Dorsolateral prefrontal cortex (tissue), 122 donors: ENCODE measurements at places on chromosomes 4 and X.

DNA sequence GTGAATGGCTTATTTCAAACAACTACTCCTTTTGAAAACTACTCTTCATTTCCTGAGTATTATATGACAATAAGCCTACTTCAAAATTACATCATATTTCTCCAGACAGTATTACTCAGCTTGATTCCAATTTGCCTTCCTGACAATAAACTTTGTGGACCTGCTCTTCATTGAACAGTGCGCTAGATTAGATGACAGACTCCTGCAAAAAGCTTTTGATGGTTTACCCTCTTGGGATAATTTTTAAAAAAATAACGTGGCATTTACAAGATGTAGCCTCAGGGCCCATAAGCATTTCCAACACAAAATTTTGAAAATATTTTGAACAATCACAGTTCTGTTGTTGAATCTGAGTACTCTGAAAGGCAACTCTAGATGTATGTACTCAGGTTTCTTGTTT lies 25.9 kb downstream of the MGAT4D start:
- no peak for DNase-seq

DNA sequence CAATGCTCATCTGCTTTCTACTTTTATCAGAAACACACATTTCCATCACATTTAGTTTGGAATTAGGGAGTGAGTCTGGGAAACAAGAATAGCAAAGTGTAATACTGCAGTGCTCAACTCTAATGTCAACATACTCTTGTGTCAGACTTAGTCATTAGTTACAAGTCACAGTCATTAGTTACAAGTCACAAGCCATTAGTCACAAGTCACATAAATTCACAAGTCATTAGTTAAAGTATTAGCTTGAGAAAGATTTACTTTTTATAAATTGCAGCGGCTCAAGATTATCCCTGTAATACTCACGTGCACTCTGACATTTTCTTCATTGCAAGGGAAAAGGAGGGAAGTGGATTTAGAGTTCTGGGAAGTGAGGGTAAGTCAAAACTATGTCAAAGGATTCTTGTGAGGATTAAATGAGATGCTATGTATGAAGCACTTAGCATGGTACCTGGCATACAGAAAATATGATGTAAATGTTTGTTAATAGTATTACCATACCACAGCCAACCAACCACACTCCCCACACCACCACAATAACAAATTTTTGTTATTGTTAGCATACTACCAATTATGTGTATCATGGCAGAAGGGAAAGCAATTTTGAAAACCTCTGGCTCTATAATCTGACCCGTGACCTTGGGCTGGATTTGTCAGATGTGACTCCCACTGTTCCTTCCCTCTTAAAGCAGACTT lies 116.6 kb downstream of the ARHGAP24 start:
- DNase-seq = no peak

DNA sequence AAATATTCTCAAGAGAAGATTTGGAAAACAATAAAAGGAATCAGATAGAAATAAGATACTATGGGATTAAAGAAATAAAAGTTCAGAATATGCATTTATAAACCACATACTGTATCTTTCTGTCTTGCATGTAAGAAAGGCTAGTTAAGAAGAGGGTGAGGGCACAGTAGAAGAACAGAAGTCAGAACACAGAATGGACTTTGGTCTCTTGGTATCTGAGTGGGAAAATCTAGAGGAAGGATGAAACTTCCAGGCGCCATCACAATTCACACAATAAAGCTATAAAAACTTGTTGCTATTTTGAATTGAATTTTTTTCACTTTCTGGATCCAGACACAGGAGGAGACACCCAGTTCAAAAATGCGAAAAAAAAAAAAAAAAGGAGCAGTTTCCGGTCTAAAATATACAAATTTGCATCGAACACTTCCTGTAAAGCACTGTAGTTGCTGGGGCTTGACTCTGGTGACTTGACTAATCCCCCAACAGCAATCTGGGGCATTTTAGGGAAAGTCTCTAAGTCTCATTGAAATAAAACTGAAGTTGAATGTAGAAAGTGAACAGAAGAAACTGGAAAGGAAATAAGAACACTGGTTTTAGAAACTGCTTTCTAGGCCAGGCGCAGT lies 8.1 kb upstream of the NAAA start:
- no peak for DNase-seq

- no peak for DNase-seq
These were observed 22.7 kb upstream of the OGT start for GRCh38 chrX:71510161-71510560.

DNA sequence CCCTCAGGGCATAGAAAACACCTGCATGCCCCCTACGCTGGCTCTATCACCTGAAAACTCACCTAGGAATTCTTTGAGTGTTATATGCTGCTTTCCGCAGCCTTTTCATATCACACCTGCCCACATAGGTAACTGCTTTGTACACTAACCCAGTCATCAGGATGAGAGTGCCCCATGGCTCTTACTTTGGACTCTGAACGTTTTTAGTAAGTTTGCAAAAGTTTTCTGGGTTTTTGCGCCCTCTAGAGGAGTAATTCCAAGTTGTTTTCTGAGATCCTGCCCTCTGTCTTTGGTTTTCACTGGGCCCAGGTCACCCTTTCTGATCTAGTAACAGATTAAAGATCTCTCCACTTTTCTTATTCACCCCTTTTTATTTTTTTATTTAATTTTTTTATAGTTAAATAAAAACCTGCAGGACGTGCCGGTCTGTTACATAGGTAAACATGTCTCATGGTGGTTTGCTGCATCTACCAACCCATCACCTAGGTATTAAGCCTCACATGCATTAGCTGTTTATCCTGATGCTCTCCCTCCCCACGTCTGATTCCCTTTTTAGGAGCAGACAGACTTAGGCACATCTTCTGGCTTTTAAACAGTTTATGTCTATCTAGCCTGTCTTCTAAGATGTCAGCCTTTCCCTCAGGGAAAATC lies 139.2 kb downstream of the NWD2 start:
- DNase-seq = no peak

- DNase-seq = no peak
These were observed 14.2 kb downstream of the IQCM start for GRCh38 chr4:149801416-149801815.

- no peak for DNase-seq
These were observed 188.3 kb downstream of the RASL11B start for GRCh38 chr4:53050361-53050774.

DNA sequence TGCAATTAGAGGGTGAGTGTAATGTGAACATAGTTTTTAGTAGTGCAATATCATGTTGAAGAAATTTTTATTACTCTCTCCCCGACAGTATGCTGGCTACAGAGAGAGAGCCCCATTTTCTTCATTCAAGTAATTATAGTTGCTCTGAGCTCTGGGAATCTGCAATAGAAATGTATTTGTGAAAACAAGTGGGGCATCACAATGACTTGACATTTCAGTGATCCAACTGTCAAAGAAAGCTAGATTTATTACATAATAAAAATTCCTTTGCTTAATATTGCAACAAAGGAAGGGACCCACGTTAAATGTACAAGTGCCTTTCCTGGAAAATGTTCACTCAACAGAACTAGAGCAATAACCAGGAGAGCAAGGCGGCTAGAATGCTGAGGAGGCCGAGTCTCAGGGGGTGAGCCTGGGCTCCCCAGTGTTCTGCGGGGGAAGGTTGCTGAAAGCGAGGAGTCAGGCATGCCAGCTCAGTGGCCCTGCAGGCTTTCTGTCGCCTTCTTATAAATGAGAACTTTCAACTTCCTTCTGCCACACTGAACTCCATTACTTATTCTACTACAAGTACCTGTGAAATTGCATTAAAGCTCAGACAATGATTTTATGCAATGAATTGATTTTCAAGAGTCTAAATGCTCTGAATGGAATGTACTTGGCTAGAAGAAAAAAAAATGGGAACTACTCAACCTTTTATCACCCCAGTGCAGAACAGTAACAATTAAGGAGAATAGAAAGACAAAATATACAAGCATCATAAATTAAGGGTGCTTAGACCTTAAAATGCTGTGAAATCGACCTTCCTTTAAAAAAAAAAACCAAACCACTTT lies 476.4 kb downstream of the AFF2 start:
- no peak for DNase-seq

- DNase-seq = no peak
These were observed 92.1 kb upstream of the WDFY3 start for GRCh38 chr4:85058551-85058950.

- DNase-seq = no peak
These were observed 41.9 kb downstream of the HADH start for GRCh38 chr4:108031427-108032083.

GRCh38 chr4:47359891-47360290 lies 103.6 kb downstream of the COMMD8 start:
- no peak for DNase-seq

GRCh38 chr4:86493460-86493859 lies 100.7 kb upstream of the PTPN13 start:
- no peak for DNase-seq

DNA sequence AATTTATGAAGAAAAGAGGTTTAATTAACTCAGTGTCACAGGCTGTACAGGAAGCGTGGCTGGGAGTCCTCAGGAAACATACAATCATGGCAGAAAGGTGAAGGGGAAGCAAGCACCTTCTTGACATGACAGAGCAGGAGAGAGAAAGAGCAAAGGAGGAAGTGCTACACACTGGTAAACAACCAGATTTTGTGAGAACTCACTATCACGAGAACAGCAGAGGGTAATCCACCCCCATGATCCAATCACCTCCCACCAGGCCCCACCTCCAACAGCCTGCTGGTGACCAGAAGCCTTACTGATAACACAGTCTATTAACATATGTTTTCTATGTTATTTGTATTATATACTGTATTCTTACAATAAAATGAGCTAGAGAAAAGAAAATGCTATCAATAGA lies 254.8 kb downstream of the PCDH10 start:
- DNase-seq = no peak

GRCh38 chr4:14636563-14636962 lies 365.7 kb upstream of the CPEB2 start:
- DNase-seq = no peak

DNA sequence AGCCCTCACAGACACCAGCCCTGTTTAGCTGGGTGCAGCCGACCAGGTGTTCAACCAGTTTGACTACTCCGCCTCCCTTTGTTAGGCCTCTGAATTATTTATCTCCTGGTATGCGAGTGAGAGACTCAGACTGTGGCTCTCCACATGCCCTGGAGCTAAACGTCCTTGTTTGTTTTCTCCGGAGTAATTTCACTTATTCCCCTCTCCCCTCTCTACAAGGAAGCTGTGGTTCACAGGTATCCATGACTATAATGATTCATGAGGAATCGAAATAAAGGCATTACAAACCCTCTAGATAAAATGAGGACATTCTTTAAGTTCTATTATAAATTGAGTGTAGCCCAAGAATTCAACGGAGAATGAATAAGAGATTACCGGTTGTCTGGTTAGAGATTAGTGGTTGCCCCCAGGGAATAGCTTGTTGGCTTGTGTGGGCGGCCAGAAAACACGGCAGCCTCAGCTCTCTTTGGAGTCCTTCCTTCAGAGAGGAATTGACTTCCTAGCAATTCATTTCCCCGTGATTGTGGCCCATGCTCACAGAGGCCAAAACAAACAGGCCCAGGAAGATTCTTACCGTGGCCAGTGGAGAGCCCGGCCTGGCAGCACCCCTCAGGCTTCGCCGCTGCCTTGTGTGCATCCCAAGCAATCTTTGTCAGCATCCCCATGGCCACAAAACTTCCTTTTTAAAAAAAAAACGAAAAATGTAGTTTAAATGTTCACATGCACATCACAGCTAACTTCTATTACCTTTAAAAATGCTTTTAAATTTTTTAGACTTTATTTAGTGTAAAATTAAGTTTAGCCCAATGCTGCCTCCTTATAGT lies 60.2 kb upstream of the CBR4 start:
- DNase-seq = no peak

DNA sequence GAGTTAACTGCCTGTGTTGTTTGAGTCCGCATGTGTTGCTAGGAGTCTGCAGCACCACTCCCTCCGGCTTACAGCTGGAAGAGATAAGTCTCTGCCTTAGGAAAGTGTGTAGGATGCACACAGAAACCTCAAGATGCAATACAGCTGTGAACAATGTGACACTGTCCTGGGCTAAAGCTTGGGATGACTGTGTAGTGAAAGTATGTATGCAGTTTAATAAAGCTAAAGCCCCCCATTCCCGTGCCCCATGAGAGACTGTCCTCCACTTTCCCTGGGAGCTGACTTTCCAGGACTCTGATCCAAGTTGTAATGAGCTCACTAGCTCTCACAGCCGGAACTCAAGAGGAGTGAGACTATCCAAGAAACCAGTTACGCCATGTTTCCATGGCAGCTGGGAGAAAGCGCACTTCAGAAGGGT lies 156.6 kb upstream of the FTHL17 start:
- no peak for DNase-seq

GRCh38 chr4:183588169-183588675 lies 70.8 kb downstream of the RWDD4 start:
- no peak for DNase-seq

DNA sequence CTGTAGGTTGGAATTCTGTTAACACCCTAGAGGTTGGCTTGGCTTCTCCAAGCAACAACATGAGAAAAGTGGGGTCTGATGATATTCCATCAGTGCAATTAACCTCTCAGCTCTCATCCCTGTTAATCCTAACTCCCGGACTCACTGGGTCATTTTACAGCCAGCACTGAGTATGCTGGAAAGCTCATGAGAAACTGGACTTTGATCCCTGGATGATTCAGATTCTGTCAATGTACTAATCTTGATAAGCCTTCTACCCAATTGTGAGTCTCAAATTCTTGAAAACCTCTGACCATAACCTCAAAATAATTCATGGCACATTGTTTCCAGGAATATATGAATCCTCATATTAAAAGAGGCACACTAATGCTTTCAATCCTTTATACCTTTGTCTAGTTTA lies 244.3 kb upstream of the DCAF8L1 start:
- DNase-seq = no peak

DNA sequence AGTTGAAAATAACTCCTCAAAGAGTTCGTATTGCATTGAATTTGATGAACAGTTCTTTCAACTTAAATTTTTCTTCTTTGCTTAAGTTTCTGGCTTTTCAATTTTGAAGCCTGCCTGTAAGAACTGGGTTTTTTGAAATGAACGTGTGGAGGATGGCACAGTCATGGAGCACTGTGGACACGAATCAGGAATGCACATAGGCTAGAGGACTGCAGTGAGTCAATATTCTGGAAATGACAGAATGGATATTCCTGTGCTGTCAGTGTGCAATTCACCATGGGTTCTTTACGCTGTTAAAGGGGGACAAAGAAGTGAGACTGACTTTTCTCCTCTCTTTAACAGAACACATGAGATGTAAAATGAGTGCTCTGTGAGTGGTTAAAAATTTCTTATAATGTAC lies 368.0 kb upstream of the AGA start:
- no peak for DNase-seq

GRCh38 chr4:15021311-15021710 lies 19.0 kb downstream of the CPEB2 start:
- no peak for DNase-seq

DNA sequence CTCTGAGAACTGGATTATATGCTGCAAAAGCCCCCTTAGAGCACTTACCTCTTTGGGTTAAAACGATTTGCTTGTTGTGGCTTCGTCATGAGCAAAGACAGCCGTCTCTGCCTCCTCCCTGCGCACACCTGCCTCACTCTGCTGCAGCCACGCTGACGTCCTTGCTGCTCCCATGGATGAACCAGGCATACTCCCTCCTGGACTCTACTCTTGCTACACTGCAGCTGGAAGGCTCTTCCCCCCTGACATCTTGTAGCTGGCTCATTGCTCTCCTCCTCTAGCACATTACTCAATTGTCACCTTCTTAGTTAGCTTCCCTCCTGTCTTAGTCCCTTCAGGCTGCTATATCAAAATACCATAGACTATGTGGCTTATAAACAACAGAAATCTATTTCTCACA lies 59.3 kb downstream of the FAM114A1 start:
- DNase-seq = no peak

- DNase-seq = no peak
These were observed 521.9 kb downstream of the FAT4 start for GRCh38 chr4:125836597-125837195.
